Omental fat pad (tissue), 4 donors: ENCODE measurements at places on chromosomes 12 and 14. TPM values are rescaled to one million over a fixed set of nuclear protein-coding genes. Genes with fewer than 3 reads are reported as not detected.

- DNase-seq = no peak
Measured at GRCh38 chr14:93688239-93688666, 100.0 kb downstream of the PRIMA1 start.

- DNase-seq = no peak
Measured at GRCh38 chr12:118337194-118337838, 35.4 kb downstream of the TAOK3 start.

GRCh38 chr12:57467915-57468314 lies 8.3 kb downstream of the GLI1 start:
- DNase-seq = no peak

KRAS gene
- total RNA-seq = 12.2 TPM

- no peak for DNase-seq
Measured at GRCh38 chr14:51849097-51849496, 11.3 kb upstream of the GNG2 start.

DNA sequence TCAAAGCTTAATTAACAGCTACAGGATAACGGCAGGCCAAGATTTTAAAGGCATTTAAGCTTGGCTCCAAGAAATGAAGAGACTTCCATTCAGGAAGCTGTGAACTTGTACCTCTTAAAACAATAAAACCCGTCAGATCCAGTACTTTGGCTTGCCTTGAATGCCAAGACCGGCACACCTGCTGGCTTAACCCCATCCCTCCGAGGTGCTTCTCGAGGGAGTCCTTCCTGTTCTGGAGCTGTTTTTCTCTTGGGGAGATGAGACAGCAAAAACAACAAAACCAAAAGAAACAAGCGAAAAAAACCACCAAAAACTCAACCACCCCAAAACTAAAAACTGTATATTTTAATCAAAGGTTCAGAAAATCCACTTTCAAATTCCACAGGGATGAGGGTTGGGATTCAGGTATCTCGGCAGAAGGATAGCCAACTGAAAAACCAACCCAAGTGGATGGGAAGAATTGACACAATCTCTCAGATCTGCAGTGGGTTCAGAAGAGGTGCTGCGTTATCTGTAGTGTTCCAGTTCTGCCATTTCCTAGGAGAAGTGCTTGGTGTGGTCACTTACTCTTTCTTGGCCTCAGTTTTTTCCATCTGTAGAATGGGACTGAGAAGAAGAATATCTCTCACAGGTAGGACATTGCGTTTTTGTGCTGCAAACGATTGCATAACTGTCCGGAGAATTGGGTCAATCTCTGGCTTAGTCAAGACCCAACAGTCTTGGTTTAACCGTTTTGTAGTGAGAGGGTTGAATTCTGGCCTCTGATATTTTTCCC lies 420.1 kb downstream of the VRK1 start:
- DNase-seq = no peak

GRCh38 chr12:110790301-110790700 lies 47.6 kb upstream of the PPP1CC start:
- DNase-seq = no peak

- DNase-seq = no peak
Measured at GRCh38 chr12:12336049-12336411, 14.0 kb downstream of the MANSC1 start.

- DNase-seq = no peak
Measured at GRCh38 chr12:123120452-123121166, 30.3 kb downstream of the PITPNM2 start.

B3GNT4 gene
- not detected for total RNA-seq

KLHL33 gene
- 0.12 TPM for total RNA-seq

- DNase-seq = no peak
Measured at GRCh38 chr12:25186788-25187402, 8.1 kb downstream of the DNAI7 start.

DNA sequence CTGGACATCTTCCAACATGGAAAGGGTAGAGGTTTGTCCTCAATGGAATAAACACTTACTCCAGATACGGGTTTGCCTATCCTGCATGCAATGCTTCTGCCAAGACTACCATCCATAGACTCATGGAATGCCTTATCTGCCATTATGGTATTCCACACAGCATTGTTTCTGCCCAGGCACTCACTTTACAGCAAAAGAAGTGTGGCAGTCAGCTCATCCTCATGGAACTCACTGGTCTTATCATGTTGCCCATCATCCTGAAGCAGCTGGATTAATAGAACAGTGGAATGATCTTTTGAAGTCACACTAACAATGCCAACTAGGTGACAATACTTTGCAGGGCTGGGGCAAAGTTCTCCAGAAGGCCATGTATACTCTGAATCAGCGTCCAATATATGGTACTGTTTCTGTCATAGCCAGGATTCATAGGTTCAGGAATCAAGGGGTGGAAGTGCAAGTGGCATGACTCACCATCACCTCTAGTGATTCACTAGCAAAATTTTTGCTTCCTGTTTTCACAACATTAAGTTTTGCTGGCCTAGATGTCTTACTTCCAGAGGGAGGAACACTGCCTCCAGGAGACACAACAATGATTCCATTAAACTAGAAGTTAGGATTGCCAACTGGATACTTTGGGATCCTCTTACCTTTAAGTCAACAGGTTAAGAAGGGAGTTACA lies 140.4 kb downstream of the SLC35F4 start:
- no peak for DNase-seq

RERG gene
- 84.4 TPM for total RNA-seq

DNA sequence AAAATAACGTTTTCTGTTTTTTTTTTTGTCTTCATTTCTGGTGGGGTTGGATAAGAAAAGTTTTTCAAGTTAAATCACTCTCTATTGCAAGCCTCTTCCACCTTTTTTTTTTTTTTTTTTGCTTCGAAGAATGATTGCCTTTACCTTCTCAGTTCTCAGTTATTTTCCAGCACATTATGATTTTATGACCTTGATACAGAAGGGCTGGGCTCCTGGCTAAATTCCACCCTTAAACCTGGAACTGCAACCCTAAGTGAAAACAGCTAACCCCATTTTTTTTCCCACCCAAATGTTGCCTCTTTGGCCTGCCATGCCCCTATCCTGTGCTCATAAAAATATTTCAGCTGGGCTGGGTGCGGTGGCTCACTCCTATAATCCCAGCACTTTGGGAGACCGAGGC lies 31.4 kb downstream of the PSEN1 start:
- no peak for DNase-seq

GRCh38 chr12:51921017-51921725 lies 13.9 kb downstream of the ACVRL1 start:
- no peak for DNase-seq

DNA sequence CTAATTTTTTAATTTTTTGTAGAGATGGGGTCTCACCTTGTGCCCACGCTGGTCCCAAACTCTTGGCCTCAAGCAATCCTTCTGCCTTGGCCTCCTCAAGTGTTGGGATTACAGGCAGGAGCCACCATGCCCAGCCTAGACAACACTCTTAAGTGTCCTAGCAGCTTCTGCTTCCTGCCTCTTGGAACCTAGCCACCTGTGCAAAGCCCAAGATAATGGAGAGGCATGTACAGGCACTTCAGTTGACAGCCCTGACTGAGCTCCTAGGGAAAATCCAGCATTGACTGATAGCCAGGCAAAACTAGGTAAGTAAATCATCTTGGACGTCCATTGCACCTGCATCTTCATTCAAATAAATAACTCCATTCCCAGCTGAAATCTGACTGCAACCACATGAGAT lies 15.5 kb downstream of the COX14 start:
- no peak for DNase-seq

HAL gene
- total RNA-seq = 1.8 TPM

KCTD10 gene
- total RNA-seq = 82.8 TPM

BRF1 gene
- total RNA-seq = 24.7 TPM

DNA sequence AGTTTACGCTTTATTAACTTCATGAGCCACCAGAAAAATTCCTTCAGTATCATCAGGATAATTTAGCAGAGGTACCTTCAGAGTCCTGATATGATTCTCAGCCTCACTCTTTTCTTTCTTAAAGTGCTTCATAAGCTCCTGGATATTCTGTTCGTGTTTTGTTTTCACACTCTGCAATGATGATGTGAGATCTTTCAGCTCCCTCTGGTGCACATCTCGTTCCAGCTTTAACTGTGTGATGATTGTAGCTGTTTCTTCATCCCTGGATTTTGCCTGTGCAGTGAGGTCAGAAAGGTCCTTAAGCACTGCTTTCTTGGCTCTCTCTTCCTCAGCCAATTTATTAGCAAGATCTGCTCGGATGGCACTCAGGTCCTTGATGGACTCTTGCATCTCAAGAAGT lies 156.7 kb downstream of the CEP128 start:
- no peak for DNase-seq

DNA sequence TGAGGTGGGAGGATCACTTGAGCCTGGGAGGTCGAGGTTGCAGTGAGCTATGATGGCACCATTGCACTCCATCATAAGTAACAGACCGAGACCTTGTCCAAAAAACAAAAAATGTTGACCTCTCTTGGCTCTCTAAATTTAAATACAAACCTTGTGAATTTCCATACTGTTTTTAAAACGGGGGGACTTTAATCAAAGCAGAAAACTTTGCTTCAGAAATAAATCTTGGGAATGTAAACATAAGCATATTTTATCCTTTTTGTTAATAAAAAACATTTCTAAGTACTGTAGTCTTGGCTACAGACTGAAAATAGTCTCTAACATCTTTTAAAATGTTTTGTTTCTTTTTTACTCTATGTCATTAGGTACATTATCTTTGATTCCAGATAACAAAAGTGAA lies 130.7 kb upstream of the RASSF8 start:
- no peak for DNase-seq

DNA sequence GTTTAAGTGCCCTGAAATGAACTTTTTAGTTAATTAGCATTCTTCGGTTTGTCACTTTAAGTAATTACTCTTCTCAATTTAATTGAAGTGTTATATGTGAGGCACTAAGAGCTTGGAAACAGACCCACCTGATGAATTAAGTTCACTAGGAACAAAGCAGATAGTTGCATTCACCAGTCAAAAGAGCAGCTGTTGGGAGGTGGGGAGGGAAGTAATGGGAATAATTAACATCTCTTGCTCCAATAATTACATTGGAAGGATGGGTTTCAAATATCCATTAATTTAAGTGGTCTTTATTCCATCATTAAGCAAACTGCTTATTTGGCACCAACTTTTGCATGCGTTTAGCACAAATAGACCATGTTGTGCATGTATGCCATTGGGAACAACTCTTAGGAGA lies 667.2 kb downstream of the GALC start:
- no peak for DNase-seq

P2RX7 gene
- total RNA-seq = 2.4 TPM

OAS2 gene
- 8.2 TPM for total RNA-seq

GRCh38 chr14:99420711-99421110 lies 59.9 kb downstream of the SETD3 start:
- no peak for DNase-seq

- no peak for DNase-seq
Measured at GRCh38 chr14:104307627-104308401, 169.4 kb downstream of the KIF26A start.

- DNase-seq = no peak
Measured at GRCh38 chr12:78037707-78038106, 207.0 kb downstream of the NAV3 start.

FITM1 gene
- 1.2 TPM for total RNA-seq

DNA sequence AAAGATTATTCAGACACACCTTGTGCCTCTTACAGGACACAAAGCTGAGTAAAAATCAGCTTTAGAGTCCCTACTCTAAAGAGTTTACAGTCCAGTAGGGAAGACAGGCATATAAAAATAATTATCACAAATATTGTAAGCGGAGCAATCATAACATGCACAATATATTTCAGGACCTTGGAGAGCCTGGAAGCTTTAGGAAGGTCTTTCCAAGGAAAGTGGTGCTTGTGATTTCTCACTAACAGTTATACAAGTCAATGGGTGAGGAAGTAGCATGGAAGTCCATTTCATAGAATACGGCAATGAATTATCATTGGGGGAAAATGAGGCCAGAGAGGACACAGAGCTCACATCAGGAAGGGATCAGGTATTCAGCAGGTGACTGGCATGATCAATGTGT lies 268.3 kb downstream of the C12orf50 start:
- no peak for DNase-seq
